Ureter (tissue), 1 donor: ENCODE measurements at places on chromosomes 16 and 17.
A peak's percentile ranks its signal among the peaks of the same experiment; 100 is the strongest.

DNA sequence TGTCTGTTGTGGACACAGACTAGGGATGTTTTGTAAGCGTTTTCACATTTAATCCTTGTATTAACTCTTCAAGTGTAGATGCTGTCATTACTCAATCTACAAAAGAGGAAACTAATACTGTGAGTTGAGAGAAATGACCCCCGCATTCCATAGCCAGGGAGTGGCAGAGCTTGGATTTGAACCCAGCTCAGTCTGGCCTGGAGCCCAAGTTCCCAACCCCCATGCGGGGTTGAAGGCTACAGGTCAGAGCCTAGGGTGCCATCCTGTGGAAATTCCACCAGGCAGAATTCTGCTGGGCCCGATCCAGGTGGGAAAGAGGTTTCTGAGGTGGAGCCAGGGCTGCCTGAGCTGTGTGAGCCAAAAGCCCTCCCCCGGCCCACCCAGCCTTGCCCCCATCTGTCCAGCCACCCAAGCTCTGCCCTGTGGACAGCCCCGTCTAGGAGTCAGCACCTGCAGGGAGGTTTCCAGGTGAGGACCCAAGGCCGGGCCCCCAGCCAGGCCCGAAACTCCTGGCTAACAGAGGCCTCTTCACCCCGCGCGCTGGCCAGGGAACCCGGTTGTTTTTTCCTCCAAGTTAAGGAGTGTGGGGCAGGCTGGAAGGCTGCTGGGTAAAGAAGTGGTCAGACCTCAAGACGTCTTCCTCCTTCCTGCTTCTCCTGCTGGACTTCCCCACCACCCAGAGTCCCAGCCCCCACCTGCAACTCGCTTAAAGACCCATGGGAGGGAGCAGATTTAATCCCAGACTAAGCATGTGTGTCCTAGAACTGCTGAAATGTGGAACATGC lies 5.7 kb downstream of the MMP15 start:
- no peak for DNase-seq

DNA sequence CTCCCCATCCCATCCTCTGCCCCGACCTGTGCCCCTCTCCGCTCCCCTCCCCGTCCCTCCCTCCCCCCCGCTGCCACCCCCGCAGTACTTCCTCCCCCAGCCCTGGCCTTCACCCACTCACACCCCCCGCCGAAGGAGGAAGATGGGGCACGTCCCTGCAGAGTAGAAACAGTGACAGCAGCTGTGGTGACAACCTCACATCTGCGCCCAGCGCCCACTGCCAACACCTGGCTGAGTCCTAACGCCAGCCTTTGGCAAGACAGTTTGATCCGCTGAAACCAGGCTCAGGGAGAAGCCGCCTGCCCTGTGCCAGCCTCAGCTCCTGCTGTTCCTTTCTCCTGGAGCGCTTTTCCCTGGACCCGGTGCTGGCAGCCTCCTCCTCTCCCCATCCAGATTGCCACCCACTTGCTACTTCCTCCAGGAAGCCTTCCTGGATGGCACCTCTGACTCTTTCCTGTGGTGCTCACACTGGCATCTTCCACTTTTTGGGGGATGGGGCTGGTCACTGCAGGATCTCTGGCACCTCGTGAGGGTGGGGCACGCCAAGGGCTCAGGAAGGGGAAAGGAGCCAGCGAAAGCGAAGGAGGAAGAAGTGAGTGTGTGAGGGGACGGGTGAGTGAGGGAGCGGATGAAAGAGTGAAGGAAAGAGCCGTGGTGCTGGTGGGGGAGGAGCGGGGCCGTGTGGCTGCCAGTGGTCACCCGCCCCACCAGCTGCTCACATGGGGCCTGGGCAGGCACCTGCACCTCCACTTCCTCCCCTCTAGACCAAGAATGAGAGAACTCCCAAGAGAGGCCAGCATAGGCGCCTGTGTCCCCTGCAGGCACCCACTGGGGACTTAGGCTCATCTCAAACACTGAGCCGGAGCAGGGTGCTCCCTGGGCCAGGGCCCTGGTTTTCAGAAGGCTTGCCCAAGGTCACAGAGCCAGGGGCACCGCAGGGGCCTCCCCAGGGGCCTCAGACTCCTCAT lies 27.0 kb downstream of the ZFPM1 start:
- DNase-seq, result no peak

GRCh38 chr17:55334285-55334684 lies 69.5 kb downstream of the HLF start:
- no peak for DNase-seq

DNA sequence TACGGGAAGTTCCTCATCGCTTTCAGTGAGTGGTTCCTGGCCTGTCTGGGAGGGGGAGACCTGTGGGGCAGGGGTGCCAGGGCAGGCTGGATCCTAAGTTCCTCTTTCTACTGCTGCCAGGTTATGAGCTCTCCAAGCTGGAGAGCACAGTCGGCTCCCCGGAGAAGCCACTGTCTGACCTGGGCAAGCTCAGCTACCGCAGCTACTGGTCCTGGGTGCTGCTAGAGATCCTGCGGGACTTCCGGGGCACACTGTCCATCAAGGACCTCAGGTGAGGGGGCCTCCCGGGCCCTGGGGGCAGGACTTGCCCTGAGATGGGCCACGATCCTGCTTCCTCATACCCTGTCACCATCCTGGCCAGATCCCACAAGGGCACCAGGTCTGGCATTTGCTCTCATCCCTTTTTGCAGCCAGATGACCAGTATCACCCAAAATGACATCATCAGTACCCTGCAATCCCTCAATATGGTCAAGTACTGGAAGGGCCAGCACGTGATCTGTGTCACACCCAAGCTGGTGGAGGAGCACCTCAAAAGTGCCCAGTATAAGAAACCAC lies 5.1 kb downstream of the PRSS8 start:
- DNase-seq, result no peak

GRCh38 chr17:15382914-15383313 lies 41.5 kb upstream of the TEKT3 start:
- DNase-seq, result no peak

GRCh38 chr17:1710807-1711553 lies 803 bp upstream of the TLCD2 start:
- peak; percentile 52 for DNase-seq
